ENCODE measurements at places on chromosomes 1 and 21. TPM values are rescaled to one million over a fixed set of nuclear protein-coding genes. Genes with fewer than 3 reads are reported as not detected.

- no peak for DNase-seq
These were observed 14.7 kb downstream of the C1orf116 start for GRCh38 chr1:207017615-207018559.

GRCh38 chr1:67004176-67004575, 49.8 kb downstream of the SLC35D1 start:
- no peak for DNase-seq

- no peak for DNase-seq
These were observed 216.6 kb downstream of the ATG4C start for GRCh38 chr1:63000508-63000907.

DNA sequence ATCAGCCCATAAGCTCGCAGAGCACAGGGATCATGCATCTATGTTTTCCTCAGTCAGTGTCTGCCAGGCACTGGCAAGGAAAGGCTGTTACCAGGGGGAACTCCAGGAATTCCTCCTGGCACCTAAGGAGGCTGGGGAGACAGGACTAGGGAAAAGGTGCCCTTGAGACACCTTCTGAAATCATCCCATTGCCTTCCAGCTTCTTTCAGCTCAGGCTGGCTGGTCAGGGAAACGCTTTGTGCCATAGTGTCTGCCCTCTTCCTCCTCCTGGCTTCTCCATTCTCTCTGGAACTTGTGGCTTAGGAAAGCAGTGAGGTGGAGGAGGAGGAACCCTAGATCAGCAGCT, 13.8 kb downstream of the LMNA start:
- no peak for DNase-seq

DNA sequence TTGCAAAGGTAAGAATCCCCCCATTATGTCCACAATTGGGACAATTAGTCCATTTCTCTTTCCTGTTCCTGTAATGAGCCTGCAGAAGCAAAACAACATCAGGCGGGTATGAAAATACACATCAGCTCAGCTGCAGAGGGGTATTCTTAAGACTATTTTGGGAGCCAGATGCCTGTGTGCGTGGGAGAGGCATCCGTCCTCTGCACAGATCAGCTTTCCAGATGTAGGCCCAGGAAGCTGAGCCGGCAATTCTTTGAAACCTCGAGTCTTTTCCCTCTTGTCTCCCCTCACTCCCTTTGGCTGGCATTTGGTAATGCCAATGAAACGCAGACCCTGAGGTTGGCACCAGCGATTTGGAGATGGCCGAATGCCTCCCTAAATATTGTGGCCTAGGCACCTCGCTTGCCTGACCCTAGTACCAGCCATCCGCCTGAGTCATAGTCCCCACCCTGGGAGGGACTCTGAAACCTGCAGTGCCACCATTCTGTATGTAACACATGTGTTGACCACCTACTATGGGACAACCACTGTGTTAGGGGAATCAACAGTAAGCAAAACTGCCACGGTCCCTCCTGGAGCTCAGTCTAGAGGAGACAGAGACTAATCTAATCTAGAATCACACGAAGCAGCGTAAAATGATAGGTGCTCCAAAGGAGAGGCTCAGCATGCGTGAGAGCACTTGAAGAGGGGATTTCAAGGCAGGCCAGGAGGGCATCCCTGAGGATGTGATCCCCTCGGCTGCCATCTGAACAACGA, 603.0 kb downstream of the MATN1 start:
- DNase-seq, result no peak

- DNase-seq, result no peak
These were observed 80.5 kb downstream of the HSF2BP start for GRCh38 chr21:43578677-43579303.

DNA sequence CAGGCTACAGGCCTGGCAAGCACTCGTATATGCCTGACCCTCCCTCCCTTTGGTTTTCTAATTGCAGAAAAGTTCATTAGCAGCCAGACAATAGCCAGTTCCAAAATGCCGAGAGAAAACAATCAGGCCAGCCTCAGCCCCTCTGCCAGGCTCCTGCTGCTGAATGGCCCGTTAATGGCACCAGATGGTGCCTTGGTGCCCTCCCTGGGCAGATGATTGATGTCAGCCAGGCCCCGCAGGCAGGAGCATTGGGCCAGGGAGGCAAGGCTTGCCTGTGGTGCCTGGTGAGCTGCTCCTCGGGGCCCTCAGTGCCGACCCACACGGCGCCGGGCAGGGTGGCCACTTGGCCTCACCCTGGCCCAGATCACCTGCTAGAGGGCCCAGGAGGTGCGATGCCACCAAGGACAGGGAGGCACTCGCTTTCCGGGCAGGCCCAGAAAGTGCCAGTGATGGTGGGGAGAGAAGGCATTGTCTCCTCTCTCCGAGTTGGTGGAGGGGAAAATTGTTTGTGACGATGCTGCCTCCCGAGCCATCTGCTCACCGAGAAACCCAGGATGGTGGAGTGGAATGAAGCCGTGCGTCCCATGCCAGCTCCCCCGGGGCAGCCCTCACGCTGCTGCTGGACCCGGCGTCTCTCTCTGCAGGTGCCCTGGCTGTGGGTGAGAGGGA, 28.1 kb downstream of the QSOX1 start:
- DNase-seq, result no peak

- no peak for DNase-seq
These were observed 16.0 kb downstream of the LCK start for GRCh38 chr1:32266921-32267591.

GRCh38 chr1:234488054-234489006, 9.4 kb upstream of the TARBP1 start:
- DNase-seq, result no peak

DNA sequence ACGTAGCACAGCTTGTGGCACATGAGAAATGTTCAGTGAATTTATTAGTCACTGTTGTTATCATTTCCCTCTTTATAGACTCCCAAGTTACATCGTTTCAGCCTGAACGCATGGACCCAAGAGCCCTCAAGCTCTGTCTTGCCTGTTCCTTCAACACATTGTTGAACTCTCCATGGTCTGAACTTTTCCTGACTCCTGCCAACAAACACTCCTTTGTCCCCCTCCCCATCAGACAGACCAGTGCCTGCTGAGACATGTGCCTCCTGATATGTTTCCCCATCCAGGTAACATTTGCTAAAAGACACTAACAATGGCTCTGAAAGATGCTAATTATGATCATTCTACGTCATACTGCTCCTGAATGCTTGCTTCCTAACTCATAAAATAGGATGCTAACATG, 108.7 kb upstream of the NFIA start:
- DNase-seq, result no peak

DNA sequence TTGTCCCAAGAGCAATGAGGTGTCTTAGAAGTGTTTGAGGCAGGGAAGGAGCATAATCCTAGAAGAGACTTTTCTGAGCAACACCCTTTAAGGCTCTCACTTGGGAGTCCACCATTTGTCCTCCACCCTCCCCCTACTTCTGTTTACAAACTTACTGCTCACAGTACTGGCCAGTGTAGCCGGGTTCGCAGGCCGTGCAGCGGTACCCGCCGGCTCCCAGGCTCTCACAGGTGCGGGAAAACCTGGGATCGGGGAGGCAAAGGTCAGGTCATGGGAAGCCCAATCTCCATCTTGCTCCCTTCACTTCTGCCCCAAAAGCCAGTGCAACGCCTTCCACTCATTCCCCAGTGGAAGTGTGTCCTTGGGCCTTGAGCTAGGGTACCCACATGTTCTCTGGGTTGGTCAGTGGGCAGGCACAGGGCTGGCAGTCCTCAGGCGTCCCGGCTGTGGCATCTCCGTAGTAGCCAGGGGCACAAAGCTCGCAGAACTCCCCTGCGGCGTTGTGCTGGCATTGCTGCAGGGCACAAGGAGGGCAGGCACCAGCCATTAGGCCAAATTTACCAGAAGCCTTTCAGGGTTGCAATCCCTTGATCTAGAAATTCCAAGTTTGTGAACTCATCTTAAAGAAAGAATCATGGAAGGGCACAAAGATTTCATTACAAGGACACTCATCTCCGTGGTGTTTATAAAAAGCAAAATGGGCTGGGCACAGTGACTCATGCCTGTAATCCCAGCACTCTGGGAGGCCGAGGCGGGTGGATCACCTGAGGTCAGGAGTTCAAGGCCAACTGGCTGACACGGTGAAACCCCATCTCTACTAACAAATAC, 49.8 kb downstream of the LDLRAD2 start:
- no peak for DNase-seq

DNA sequence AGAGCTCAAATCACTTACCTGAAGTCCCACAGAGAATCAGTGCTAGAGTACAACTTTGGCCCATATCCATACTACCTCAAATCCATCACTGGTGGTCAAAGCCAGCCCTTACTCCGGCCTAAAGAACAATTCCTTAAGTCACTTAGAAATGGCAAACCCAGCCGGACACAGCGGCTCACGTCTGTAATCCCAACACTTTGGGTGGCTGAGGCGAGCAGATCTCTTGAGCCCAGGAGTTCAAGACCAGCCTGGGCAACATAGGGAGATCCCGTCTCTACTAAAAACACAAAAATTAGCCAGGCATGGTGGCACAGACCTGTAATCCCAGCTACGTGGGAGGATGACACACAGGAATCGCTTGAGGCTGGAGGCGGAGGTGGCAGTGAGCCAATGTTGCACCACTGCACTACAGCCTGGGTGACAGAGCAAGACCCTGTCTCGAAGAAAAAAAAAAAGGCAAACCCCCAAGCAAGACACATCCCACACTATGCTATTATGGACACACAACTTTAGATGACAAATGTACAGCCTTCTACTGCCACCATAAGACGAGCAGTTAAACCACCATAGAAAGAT, 24.0 kb downstream of the NPHP4 start:
- no peak for DNase-seq

- peak; percentile 13 for DNase-seq
These were observed 95.9 kb downstream of the RASAL2 start for GRCh38 chr1:178189814-178190213.

GRCh38 chr1:15099441-15100120, 54.0 kb upstream of the TMEM51 start:
- DNase-seq, result no peak

NR1I3 gene
- not detected for total RNA-seq

MTMR11 gene
- 10.5 TPM for total RNA-seq

PTGER3 gene
- 0.05 TPM for total RNA-seq

ZSWIM5 gene
- total RNA-seq, result 1.1 TPM

MROH9 gene
- not detected for total RNA-seq

LY9 gene
- total RNA-seq, result 0.22 TPM

ALPL gene
- 0.61 TPM for total RNA-seq

CPT2 gene
- total RNA-seq, result 18.1 TPM

TEX38 gene
- total RNA-seq, result 0.47 TPM
